Caco-2 (cell line): ENCODE measurements at places on chromosomes 11 and 22. TPM values are rescaled to one million over a fixed set of nuclear protein-coding genes. Genes with fewer than 3 reads are reported as not detected.
A peak's percentile ranks its signal among the peaks of the same experiment; 100 is the strongest.

DNA sequence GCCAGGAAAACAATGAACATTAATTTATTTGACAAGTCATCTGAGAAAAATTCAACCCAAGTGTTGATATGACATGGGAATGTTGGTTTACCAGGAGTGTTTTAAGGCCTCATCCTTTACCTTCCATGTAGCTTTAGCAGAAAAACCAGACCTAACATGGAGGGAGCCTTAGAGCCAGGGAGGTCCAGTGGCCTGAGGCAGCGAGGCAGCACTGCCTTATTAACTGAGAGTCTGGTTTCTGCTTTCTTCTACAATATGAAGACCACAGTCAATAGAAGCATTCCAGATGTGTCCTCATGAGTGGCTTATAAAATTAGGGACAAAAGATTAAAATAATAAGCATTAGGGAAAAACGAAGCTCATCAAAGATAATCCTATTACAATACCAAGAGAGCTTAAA is 61.5 kb downstream of the DKK3 start:
- no peak overlapping the region for H3K27ac ChIP-seq
- peaks cover 1% of the 10 kb centered on the region; the same call in 1 of the 2 replicates for H3K36me3 ChIP-seq
- H3K27me3 ChIP-seq: no peaks in the 10 kb centered on the region
- H3K4me3 ChIP-seq: no peak overlapping the region

DNA sequence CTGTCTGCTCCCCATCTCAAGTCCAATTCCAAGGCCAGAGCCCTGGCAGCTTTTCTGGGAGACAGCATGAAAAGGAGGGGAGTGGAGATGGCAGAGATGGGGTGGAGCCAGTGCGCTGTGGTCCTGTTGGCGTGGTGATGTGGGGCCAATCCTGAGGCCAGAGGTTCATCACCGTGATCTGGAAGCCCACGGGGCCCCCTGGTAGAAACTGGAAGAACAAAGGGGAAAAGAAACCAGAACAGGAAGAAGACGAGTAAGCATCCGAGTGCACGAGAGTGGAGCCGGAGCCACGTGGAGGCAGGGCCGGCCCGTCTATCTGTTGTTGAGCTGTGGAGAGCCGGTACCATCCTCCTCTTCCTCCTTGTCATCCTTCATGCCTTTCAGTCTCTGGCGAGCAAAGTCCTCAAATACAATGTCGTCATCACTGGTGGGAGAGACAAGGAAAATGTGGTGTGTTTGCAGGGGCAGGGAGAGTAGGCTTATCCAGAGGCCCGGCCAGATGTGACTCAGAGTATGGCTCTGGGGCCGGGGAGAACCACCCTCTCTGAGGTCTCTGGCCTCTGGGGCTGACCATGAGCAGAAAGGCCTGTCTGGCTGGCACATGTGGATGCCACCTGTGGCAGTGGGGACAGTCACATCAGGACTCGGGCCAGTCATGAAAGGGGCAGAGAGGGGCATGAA is 25.4 kb downstream of the TPBGL start:
- no peaks in the 10 kb centered on the region for H3K27me3 ChIP-seq
- no peaks in the 10 kb centered on the region for H3K4me1 ChIP-seq
- H3K27ac ChIP-seq: no peak overlapping the region
- H3K4me3 ChIP-seq: no peak overlapping the region
- 0 out of 2 replicates have a peak, but pooled peaks cover 3% of the 10 kb centered on the region for H3K36me3 ChIP-seq

DNA sequence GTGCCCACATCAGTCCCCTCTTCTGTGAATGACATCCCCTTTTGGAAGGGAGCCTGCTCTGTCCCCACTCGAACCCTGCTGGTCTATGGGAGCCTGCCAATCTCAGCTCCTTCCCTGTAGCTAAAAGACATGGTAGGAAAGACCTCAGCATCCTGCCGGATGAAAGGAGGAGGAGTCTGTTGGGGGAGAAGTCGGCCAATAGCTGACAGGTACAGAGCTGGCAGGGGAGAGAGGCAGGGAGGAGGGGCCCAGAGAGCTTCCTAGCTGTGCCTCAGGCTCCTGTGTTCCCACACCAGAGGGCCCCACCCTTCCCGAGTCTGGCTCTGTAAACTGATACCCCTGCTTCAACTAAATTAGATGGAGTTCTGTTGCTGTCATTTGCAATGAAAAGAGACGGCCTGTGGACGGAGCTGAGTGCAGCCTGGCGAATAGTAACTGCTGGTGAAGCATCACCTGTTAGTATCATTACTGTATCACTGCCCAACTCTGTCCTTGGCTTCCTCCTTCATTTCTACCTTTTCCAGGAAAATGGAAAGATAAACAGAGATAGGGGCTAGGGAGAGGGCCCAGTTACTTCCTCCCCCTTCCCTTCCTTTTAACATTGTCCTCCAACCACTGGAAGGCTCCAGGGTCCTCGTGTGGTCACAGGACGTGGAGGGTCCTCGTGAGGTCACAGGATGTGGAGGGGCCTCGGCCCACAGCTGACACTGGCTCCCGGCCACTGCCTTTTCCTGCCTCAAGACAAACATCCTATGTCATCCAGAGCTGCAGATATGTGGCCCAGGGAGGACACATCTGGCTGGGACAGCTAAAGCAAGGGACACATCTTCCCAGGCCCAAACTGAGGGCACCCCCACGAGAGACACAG is 15.1 kb downstream of the FXYD6 start:
- no peak overlapping the region for H3K27ac ChIP-seq
- no peaks in the 10 kb centered on the region for H3K4me1 ChIP-seq

Gene DDI1
- not detected in 2 replicates for total RNA-seq

DNA sequence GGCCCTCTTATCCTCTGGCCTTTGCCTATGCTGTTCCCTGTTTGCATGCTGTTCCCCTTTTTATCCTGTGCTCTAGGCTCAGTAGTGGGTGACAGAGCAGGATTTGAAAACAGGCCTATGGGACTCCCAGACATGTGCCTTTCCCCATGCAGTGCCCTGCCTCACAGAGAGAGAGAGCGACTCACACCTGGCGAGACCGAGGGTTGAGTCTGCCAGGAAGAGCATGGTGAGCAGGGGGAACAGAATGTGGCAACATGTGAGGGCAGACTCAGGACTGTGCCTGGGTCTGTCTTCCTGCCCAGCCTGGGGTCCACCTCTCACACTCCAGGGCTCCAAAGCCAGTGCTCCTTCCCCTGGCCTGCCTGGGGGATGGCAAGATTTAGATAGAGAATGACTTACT is 75.0 kb downstream of the NFAM1 start:
- no peaks in the 10 kb centered on the region for H3K36me3 ChIP-seq
- H3K4me3 ChIP-seq: no peak overlapping the region
- DNase-seq: no peak
- no peak overlapping the region for H3K27ac ChIP-seq
- no peaks in the 10 kb centered on the region for H3K4me1 ChIP-seq

- H3K4me3 ChIP-seq: no peak overlapping the region
- no peak overlapping the region for H3K27ac ChIP-seq
- H3K4me1 ChIP-seq: no peaks in the 10 kb centered on the region
- H3K36me3 ChIP-seq: no peaks in the 10 kb centered on the region
- no peak for DNase-seq
These were observed 862.8 kb downstream of the FAM181B start for GRCh38 chr11:81870815-81871214.

Gene TMEM191B
- total RNA-seq: 8.6 and 9.6 TPM in 2 replicates

GRCh38 chr22:38735126-38735464 is 20.7 kb downstream of the SUN2 start:
- no peaks in the 10 kb centered on the region for H3K27me3 ChIP-seq
- H3K36me3 ChIP-seq: peaks cover 3% of the 10 kb centered on the region
- H3K27ac ChIP-seq: no peak overlapping the region
- H3K4me3 ChIP-seq: no peak overlapping the region
- DNase-seq: no peak

DNA sequence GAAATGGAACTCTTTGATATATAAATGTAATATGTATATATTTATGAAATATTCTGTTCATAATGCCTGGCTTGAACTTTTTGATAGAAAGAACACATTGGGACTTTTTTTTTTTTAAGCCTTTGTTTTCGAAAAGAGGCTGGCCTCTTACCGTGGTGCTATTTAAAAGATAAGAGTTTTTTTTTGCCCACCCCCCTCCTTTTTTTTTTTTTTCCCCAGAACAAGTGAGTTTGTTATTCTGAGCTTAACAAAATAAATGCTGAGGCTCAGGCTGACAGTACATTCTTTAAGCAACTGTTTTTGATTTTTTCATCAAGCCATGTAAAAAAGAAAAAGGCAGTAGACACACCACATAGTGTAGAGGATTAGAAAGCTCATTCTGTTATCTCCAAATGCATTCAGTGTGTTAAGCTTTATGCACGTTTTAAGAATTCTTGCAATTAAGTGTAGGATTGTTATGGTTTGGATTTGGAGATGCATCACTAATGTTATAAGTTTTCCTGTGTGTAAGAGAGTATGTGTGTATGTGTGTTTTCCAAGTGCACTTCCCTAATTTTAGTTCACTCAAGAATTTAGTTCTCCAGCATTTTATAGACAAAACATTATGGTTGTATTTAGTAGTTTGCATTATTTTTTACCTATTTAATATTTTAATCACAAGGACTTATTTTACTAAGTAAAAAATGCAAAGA is 12.0 kb downstream of the PDHX start:
- H3K4me3 ChIP-seq: no peak overlapping the region
- H3K4me1 ChIP-seq: peaks cover 50% of the 10 kb centered on the region
- peak overlapping the region; percentile 37 for H3K27ac ChIP-seq
- no peaks in the 10 kb centered on the region for H3K36me3 ChIP-seq
- no peak for DNase-seq
- H3K27me3 ChIP-seq: no peaks in the 10 kb centered on the region

Gene OR52K2
- not detected in 2 replicates for total RNA-seq

DNA sequence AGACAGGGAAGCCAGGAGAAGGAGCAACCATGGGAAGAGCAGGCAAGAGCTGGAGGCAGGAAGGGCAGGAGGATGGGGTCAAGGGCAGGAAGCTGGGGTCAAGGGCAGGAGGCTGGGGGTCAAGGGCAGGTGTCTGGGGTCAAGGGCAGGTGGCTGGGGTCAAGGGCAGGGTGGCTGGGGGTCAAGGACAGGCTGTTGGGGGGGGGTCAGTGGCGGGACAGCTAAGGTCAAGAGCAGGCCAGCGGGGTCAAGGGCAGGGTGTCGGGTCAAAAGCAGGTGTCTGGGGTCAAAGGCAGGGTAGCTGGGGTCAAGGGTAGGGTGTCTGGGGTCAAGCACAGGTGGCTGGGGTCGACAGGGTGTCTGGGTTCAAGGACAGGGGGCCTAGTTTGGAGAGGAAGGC is 24.2 kb downstream of the CPT1A start:
- no peak for DNase-seq
- no peaks in the 10 kb centered on the region for H3K27me3 ChIP-seq
- H3K36me3 ChIP-seq: no peaks in the 10 kb centered on the region
- no peak overlapping the region for H3K4me3 ChIP-seq

Gene TRIM49D1
- not detected in 2 replicates for total RNA-seq

Gene MEI1
- total RNA-seq: not detected in 2 replicates

- no peak overlapping the region for H3K4me3 ChIP-seq
- H3K4me1 ChIP-seq: peaks cover 16% of the 10 kb centered on the region
- no peak overlapping the region for H3K27ac ChIP-seq
- H3K27me3 ChIP-seq: no peaks in the 10 kb centered on the region
These were observed 75.4 kb downstream of the TRPC6 start for GRCh38 chr11:101508370-101508769.

DNA sequence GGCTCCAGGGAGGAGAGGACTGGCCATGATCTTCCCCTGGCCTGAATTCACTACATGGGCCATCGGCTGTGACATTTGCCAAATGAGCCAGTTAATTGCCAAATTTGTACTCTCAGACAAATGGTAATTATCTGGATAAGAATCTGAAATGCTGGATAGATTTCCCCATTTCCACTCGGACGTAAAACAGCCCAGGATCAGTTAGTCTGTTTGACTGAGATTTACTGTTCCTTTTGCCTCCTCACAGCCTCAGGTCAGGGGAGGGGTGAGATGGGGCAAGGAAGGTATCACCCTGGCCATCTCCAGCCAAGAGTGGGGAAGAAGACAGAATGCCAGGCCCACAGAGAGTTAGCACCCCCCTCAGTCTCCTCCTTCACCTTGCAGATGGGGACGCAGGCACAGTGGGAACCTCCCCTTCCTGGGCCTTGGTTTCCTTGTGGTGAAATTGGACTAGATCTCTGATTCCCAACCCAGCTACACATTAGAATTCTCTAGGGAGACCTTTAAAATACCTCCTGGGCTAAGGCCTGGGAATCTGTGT is 5.2 kb downstream of the TRIM29 start:
- no peaks in the 10 kb centered on the region for H3K36me3 ChIP-seq
- H3K27ac ChIP-seq: no peak overlapping the region
- no peaks in the 10 kb centered on the region; the same call in 1 of the 2 replicates for H3K27me3 ChIP-seq
- DNase-seq: no peak

DNA sequence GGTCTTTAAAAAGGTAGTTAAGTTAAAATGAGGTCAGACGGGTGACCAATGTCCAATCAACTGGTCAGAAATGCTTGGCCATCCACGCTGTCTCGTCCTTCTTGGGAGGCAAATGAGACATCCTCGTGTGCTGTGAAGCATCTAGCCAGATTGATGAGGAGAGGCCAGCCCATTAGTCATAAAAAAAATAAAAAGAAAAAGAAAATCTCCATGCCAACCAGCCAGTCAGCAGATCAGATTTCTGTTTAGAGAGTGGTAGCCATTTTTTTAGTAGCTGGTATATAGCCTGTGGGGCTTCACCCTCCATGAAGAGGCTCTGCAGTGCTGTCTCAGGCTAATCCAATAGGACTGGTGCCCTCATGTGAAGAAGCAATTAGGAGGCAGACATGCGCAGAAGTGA is 343.1 kb upstream of the SYN3 start:
- no peak for DNase-seq
- H3K27ac ChIP-seq: no peak overlapping the region
- no peaks in the 10 kb centered on the region for H3K27me3 ChIP-seq
- H3K4me3 ChIP-seq: no peak overlapping the region
- H3K4me1 ChIP-seq: no peaks in the 10 kb centered on the region

GRCh38 chr22:35479985-35480550 is 60.6 kb upstream of the RASD2 start:
- H3K27ac ChIP-seq: no peak overlapping the region
- no peaks in the 10 kb centered on the region for H3K36me3 ChIP-seq
- no peak overlapping the region for H3K4me3 ChIP-seq
- H3K4me1 ChIP-seq: no peaks in the 10 kb centered on the region

DNA sequence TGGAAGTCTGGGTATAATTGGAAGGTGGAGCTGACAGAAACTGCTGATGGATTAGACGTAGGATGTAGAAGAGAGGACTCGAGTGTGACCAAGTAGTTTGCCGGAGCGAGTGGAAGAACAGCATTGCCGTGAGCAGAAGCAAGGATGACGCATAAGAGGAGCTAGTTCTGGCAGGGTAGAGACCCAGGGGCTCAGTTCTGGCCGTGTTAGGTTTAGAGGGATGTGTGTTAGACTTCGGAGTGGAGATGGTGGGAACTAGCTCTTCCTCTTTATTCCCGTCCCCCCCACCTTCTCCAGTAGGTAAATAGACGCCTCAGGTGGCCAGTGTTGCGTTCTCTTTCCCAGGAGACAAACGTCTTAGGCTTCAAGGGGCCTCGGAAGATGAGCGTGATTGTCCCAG is 19.1 kb downstream of the TUB start:
- no peaks in the 10 kb centered on the region for H3K27me3 ChIP-seq
- no peak overlapping the region for H3K4me3 ChIP-seq
- no peaks in the 10 kb centered on the region for H3K36me3 ChIP-seq
- no peak for DNase-seq
- no peaks in the 10 kb centered on the region for H3K4me1 ChIP-seq

Gene MOGAT2
- total RNA-seq: 0.39 and 0.56 TPM in 2 replicates

- no peak overlapping the region for H3K27ac ChIP-seq
- H3K4me3 ChIP-seq: no peak overlapping the region
- H3K27me3 ChIP-seq: no peaks in the 10 kb centered on the region
- H3K4me1 ChIP-seq: peaks cover 13% of the 10 kb centered on the region
These were observed 41.3 kb downstream of the LRP5 start for GRCh38 chr11:68353669-68354068.

- DNase-seq: no peak
- H3K4me1 ChIP-seq: no peaks in the 10 kb centered on the region
- no peak overlapping the region for H3K27ac ChIP-seq
- no peaks in the 10 kb centered on the region for H3K36me3 ChIP-seq
These were observed 298.8 kb downstream of the SWAP70 start for GRCh38 chr11:9962722-9963121.
